ENCODE measurements at places on chromosomes 2 and 18. TPM values are rescaled to one million over a fixed set of nuclear protein-coding genes. Genes with fewer than 3 reads are reported as not detected.

ASNSD1 gene
- total RNA-seq: 37.7 TPM

GBX2 gene
- total RNA-seq: not detected

- peaks cover 13% of the 10 kb centered on the region for H3K36me3 ChIP-seq
- H3K27ac ChIP-seq: peak within 1 kb of the TSS; percentile 99
- DNase-seq: peak; percentile 99
- no peaks in the 10 kb centered on the region for H3K27me3 ChIP-seq
- peaks cover 53% of the 10 kb centered on the region for H3K4me1 ChIP-seq
Observed at GRCh38 chr18:3247240-3248061, at the start of gene MYL12A. MYL12A (plus strand) TSS chr18:3247801; CDS start chr18:3253248, 5,447 bp downstream.

- H3K27ac ChIP-seq: no peak overlapping the region
- no peaks in the 10 kb centered on the region for H3K4me1 ChIP-seq
- no peak for DNase-seq
- H3K27me3 ChIP-seq: no peaks in the 10 kb centered on the region
- no peaks in the 10 kb centered on the region for H3K36me3 ChIP-seq
Observed at GRCh38 chr2:100350661-100351185, 28.4 kb upstream of the LONRF2 start.
